ENCODE measurements at places on chromosomes 4 and X. TPM values are rescaled to one million over a fixed set of nuclear protein-coding genes. Genes with fewer than 3 reads are reported as not detected.

The HS6ST2 gene
- total RNA-seq = not detected

The PALLD gene
- 20.8 TPM for total RNA-seq

The SPANXB1 gene
- total RNA-seq = not detected

The EPGN gene
- total RNA-seq = not detected

The CXorf49 gene
- total RNA-seq = not detected
